Pancreas (tissue), 10 donors: ENCODE measurements at places on chromosomes 13 and 19.
A peak's percentile ranks its signal among the peaks of the same experiment; 100 is the strongest.

GRCh38 chr13:52848455-52849195 is at the start of gene PCDH8:
TSS of gene PCDH8 (minus strand) at chr13:52848640. CDS start at chr13:52848436, 204 bp downstream.
- no peak within 1 kb of the TSS for H3K4me3 ChIP-seq
- no peak for DNase-seq
- peaks cover 7% of the 10 kb centered on the region for H3K4me1 ChIP-seq
- no peaks in the 10 kb centered on the region for H3K36me3 ChIP-seq
- H3K27ac ChIP-seq: no peak within 1 kb of the TSS
- peaks cover 34% of the 10 kb centered on the region for H3K27me3 ChIP-seq

DNA sequence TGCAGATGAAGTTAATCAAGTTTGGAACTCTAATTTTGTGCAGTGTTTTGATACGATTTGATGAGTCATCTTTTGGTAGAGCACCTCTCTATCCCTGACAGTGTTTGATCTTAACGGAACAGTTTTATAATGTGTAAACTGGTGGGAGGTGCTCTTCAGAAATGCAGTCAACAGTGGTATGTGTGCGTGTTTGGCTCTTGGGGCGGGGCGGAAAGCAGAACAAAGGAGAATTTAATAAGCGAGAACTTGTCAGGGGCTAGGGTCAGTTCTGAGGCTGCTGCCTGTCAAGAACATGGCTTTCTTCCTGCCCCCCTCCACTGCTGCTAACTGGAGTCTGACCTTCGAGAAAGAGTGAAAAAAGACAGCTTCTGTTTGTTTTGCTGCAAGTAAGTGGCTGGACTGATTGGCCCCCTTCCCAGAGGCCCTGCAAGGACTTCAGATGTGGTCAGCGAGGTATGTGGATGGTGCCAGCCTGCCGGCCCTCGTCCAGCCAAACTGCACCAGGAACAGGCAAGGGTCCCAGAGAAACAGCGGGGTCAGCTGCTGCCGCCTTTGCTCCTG is 40.8 kb downstream of the BBC3 start:
- peaks cover 15% of the 10 kb centered on the region for H3K4me1 ChIP-seq
- no peaks in the 10 kb centered on the region for H3K27me3 ChIP-seq
- DNase-seq: peak; percentile 59
- H3K4me3 ChIP-seq: no peak overlapping the region
- no peaks in the 10 kb centered on the region for H3K36me3 ChIP-seq

GRCh38 chr19:4099041-4099764 is 24.7 kb downstream of the MAP2K2 start:
- no peaks in the 10 kb centered on the region for H3K36me3 ChIP-seq
- H3K4me1 ChIP-seq: no peaks in the 10 kb centered on the region
- H3K4me3 ChIP-seq: no peak overlapping the region
- DNase-seq: no peak
- H3K27me3 ChIP-seq: no peaks in the 10 kb centered on the region

GRCh38 chr13:111283991-111284390 is 36.5 kb upstream of the TEX29 start:
- no peaks in the 10 kb centered on the region for H3K4me1 ChIP-seq
- DNase-seq: no peak
- H3K36me3 ChIP-seq: peaks cover 30% of the 10 kb centered on the region

DNA sequence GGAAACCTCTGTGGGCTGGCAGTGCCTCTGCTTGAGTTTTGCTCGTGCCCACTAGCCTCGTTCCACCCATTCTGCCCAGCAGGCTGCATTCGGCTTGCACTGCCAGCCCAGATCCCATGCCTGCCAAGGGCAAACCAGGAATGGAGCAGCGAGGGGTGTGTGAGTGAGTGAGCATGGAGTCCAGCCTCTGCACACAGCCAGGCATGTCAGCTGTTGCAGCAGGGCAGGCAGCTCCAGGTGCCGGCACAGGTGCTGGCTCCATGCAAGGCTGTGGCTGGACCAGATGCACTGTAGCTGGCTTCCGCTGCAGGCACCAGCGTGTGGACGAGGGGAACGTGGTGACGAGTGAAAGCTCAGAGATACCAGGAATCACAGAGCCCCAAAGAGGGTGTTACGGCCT is 64.5 kb downstream of the SPATA13 start:
- peak; percentile 33 for DNase-seq
- H3K4me3 ChIP-seq: no peak overlapping the region
- H3K27ac ChIP-seq: peak overlapping the region; percentile 18
- peaks cover 49% of the 10 kb centered on the region for H3K4me1 ChIP-seq
- peaks cover 29% of the 10 kb centered on the region for H3K36me3 ChIP-seq

GRCh38 chr19:16579381-16579780 is 7.2 kb upstream of the SLC35E1 start:
- DNase-seq: no peak
- peaks cover 14% of the 10 kb centered on the region for H3K4me1 ChIP-seq
- H3K27me3 ChIP-seq: no peaks in the 10 kb centered on the region
- peaks cover 5% of the 10 kb centered on the region for H3K36me3 ChIP-seq
- H3K27ac ChIP-seq: no peak overlapping the region

DNA sequence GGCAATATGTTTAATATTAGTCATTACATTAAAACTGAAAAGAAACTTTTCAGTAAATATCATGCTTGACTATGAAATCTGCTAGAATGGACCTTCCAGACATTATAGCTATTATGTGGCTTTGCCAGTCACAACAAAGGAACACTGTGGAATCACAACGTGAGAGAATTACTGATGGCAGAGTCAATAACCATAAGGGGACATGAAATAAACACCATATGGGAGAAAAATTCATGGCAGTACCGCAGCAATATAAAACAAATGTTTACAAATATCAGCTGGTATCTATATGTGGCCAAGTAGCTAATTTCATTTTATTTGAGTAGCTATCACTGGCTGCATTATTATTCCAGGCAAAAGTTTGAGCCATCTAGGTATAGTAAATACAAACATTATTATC is 1818.6 kb downstream of the PCDH9 start:
- H3K36me3 ChIP-seq: no peaks in the 10 kb centered on the region
- no peaks in the 10 kb centered on the region for H3K4me1 ChIP-seq
- DNase-seq: no peak
- no peak overlapping the region for H3K4me3 ChIP-seq
- no peaks in the 10 kb centered on the region for H3K27me3 ChIP-seq

- H3K27ac ChIP-seq: no peak overlapping the region
- no peaks in the 10 kb centered on the region for H3K36me3 ChIP-seq
- H3K4me1 ChIP-seq: peaks cover 6% of the 10 kb centered on the region
- no peak overlapping the region for H3K4me3 ChIP-seq
- DNase-seq: no peak
These were observed 32.0 kb downstream of the DNAJC3 start for GRCh38 chr13:95708811-95709500.

- H3K27me3 ChIP-seq: no peaks in the 10 kb centered on the region
- H3K4me3 ChIP-seq: no peak overlapping the region
- no peaks in the 10 kb centered on the region for H3K4me1 ChIP-seq
- no peak overlapping the region for H3K27ac ChIP-seq
- no peaks in the 10 kb centered on the region for H3K36me3 ChIP-seq
These were observed 20.8 kb upstream of the SLC25A30 start for GRCh38 chr13:45439008-45439407.

GRCh38 chr19:6125571-6125989 is 9.9 kb upstream of the ACSBG2 start:
- H3K27me3 ChIP-seq: no peaks in the 10 kb centered on the region
- DNase-seq: peak; percentile 41
- H3K27ac ChIP-seq: no peak overlapping the region
- no peaks in the 10 kb centered on the region for H3K4me1 ChIP-seq
- H3K36me3 ChIP-seq: no peaks in the 10 kb centered on the region
- H3K4me3 ChIP-seq: no peak overlapping the region

GRCh38 chr13:99585609-99586008 is 84.3 kb downstream of the TM9SF2 start:
- no peak overlapping the region for H3K27ac ChIP-seq
- no peaks in the 10 kb centered on the region for H3K36me3 ChIP-seq
- H3K27me3 ChIP-seq: no peaks in the 10 kb centered on the region
- no peak overlapping the region for H3K4me3 ChIP-seq

DNA sequence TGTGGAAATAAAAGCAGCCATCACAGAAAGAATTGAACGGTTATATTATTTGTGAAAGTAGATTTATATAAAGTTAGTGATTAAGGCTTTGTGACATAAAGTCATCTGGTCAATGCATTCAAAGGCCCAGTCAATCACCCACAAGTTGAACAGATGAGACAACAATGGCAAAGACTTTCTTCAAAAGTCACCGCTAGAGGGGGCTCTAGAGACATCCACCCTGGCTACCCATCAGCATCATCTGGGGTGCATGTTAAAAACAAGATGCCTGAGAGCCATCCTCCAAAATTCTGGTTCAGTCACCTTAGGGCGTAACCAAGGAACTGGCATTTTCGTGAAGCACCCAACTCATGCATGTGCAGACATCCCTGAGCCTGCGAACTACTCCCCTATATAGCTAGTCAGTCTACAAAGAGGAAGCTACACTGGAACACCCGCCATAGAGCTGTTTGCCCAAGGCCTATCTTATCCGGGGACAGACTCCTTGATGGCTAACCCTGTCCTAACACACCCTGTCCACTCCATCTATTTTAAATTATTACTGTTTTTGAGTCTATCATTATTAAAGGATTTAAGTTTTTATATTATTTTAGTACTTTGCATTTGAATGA is 970.5 kb downstream of the UQCRFS1 start:
- no peaks in the 10 kb centered on the region for H3K36me3 ChIP-seq
- H3K27me3 ChIP-seq: no peaks in the 10 kb centered on the region
- no peak overlapping the region for H3K4me3 ChIP-seq
- peak; percentile 24 for DNase-seq
- no peak overlapping the region for H3K27ac ChIP-seq
- H3K4me1 ChIP-seq: no peaks in the 10 kb centered on the region

GRCh38 chr13:73465617-73465971 is 406.8 kb downstream of the KLF5 start:
- DNase-seq: no peak
- H3K4me1 ChIP-seq: no peaks in the 10 kb centered on the region
- no peaks in the 10 kb centered on the region for H3K27me3 ChIP-seq
- no peak overlapping the region for H3K4me3 ChIP-seq

GRCh38 chr13:38981096-38981495 is 9.5 kb downstream of the STOML3 start:
- no peak overlapping the region for H3K4me3 ChIP-seq
- H3K27me3 ChIP-seq: no peaks in the 10 kb centered on the region
- H3K36me3 ChIP-seq: no peaks in the 10 kb centered on the region
- no peak overlapping the region for H3K27ac ChIP-seq

DNA sequence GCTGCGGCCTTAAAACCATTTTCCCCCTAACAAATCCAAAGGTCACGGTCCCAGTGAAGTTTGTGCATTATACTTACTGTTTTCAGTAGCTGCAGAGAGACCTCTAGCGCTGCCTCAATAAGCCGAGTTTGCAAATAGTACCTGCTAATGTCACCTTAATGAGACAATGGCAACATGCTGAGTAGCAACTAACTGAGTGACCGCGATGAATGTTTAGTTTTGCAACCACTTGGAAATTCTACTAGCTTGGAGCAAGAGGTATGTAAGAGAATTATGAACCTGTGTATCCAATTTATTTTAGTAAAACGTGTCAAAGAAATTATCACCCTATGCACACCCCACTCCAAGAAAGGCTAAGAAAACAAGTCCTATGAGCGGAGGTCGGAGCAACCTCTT is 1.2 kb downstream of the KPNA3 start:
- H3K4me1 ChIP-seq: peaks cover 3% of the 10 kb centered on the region
- H3K27me3 ChIP-seq: no peaks in the 10 kb centered on the region
- DNase-seq: no peak
- H3K4me3 ChIP-seq: peak overlapping the region; percentile 83
- peak overlapping the region; percentile 92 for H3K27ac ChIP-seq
- no peaks in the 10 kb centered on the region for H3K36me3 ChIP-seq
